Upper lobe of right lung (tissue), 1 donor: ENCODE measurements at places on chromosomes 6 and 20. TPM values are rescaled to one million over a fixed set of nuclear protein-coding genes. Genes with fewer than 3 reads are reported as not detected.
A peak's percentile ranks its signal among the peaks of the same experiment; 100 is the strongest.

DNA sequence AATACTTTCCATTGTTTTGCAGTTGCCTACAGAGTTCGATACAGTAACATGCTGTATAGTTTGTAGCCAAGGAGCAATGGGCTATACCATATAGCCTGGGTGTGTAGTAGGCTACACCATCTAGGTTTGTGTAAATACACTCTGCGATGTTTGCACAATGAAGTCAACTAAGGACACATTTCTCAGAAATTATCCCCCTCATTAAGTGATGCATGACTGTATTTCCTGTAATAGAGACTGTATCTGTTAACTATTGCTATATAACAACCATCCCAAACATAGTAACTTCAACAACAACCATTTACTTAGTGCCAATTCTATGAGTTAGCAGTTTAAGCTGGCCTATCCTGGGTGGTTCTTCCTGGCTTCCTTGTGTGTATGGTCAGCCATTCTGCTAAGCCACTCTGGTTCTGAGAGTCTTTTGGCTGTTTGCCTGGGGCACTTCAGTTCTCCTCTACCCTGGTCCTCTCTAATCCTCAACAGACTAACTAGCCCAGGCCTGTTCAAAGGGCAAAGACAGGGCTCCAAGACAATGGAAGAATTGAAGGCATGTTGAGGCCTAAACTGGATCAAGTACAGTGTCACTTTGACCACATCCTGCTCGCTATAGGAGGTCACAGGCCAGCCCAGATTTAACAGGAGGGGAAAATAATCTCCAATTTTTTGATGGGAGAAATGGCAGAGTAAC, 124.0 kb downstream of the PLCB1 start:
- DNase-seq: no peak

DNA sequence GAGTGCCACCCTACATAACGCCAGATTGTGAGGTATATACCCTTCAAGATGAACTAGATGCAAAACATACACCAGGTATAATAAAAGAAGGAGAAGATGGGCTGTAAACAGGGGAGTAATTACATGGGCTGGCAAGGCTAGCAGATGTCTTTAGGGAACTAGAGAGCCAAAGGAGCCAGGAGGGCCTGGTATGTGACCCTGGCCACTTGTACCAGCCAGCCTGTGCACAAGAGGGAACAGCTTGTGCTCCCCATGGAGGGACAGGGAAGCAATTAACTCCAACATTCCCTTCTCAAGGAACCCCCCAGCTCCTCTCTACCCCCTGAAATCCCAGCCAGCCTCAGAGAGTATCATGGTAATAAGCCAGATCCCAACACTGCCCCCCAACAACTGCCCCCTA, 139.9 kb downstream of the HIVEP2 start:
- DNase-seq: no peak

The TAF11 gene
- total RNA-seq: 18.1 TPM

DNA sequence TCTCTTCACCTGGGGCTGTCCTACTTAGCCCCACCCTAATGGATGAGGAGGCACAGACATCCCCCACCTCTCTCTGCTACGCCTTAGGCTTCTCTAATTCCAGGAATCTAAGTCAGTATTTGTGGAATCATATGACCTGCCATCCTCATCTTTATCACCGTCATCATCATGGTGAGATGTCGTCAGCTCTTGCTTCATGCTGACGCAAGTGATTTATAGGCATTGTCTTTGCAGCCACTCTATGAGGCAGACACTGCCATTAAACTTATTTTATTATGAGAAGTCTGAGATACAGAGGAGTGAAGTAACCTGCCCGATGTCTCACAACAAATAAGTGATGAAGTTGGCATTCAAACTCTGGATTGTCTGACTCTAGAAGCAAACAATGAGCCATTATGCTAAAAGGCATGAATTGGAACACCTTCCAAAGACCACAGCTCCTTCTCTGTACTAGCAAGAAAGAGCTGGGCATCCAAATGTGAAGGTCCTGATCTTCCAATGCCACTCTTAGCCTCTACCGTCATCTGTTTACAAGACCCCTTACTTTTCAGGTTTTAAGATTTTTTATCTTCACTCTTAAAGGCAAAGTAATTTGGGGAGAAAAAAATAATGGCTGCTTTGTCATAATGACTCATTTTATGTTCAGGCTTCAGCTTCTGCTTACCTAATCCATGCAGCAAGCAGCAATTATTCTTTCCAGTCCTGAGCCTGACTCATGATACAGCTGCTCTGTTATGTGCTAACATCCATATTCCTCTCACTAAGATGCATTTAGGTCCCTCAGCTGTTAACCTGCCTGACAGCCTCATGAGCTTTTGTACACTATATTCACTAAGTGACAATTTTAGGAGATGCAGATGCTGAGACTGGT, 113.7 kb upstream of the BCLAF1 start:
- no peak for DNase-seq

The LY6G6C gene
- not detected for total RNA-seq

The ENPP4 gene
- 27.8 TPM for total RNA-seq

- DNase-seq: no peak
Measured at GRCh38 chr6:166587631-166588413, 1.3 kb upstream of the RAMACL start.

GRCh38 chr6:113347436-113347835, 509.7 kb upstream of the MARCKS start:
- DNase-seq: no peak

GRCh38 chr6:24107294-24107693, 18.7 kb upstream of the NRSN1 start:
- DNase-seq: no peak

- no peak for DNase-seq
Measured at GRCh38 chr6:168939041-168939440, 314.6 kb downstream of the THBS2 start.

The SLC22A3 gene
- total RNA-seq: 30.6 TPM

DNA sequence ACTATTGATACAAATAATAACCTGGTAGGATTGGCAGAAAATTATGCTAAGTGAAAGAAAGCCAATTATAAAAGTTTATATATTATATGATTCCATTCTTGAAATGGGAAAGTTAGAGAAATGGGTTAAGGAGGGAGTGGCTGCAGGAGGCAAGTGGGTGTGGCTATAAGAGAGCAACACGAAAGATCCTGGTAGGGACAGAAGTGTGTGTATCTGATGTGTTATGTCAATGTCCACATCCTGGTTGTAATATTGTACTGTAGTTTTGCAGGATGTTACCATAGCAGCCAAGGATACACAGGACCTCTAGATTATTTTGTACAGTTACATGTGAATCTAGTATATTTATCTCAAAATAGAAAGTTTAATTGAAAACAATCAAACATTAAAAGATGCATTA, 46.8 kb downstream of the SNX5 start:
- DNase-seq: no peak

The KPNA5 gene
- total RNA-seq: 18.1 TPM

GRCh38 chr6:20129290-20130088, 82.8 kb downstream of the MBOAT1 start:
- DNase-seq: no peak

The FILIP1 gene
- 21.6 TPM for total RNA-seq

GRCh38 chr6:87393026-87393622, 14.6 kb upstream of the CFAP206 start:
- DNase-seq: no peak

- DNase-seq: no peak
Measured at GRCh38 chr6:108359901-108360882, 65.3 kb downstream of the AFG1L start.

The VARS1 gene
- 53.0 TPM for total RNA-seq

DNA sequence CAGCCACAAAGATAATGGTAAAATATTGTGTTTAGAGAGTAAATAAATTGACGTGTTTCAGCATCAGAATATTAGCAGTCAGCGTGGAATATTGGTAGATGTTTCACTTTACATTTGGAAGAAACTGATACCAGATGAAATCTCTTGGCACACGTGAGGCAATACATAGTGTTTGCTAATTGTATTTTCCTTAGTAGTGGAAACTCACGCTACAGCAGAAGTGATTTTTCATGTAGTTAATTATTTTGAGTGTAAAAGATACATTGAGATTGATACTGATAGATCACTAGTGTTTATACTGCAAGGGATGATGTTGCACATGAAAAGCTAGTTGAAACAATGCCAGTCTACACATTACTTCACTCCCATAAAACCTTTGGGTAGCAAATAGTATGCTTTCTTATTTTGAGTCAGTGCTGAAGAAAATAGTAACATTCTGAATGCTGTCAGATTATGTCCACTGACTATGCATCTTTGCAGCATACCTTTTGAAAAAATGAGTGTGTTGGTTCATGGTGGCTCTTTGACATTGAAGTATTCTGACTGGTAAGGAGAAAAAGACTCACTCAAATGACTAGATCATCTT, 59.3 kb downstream of the CD2AP start:
- DNase-seq: no peak

DNA sequence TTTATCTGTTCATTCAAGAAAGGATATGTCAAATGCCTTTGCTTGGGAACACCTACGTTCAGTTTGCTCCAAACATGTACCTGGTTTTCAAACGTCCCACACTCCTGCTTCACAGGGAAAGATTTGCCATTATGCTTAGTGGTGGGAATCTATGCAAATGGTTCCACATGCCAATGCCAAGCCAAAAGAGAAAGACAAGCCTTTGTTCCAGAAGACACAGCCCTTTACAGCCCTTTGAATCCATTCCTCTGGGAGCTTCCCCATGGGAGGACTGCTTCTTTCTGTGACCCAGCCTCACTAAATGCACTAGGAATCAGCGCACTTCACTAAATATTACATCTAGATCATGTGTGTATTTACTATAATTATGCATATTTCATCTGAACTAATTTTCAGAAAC, 619.5 kb downstream of the PRKN start:
- no peak for DNase-seq

The ACTL10 gene
- total RNA-seq: 1.3 TPM

DNA sequence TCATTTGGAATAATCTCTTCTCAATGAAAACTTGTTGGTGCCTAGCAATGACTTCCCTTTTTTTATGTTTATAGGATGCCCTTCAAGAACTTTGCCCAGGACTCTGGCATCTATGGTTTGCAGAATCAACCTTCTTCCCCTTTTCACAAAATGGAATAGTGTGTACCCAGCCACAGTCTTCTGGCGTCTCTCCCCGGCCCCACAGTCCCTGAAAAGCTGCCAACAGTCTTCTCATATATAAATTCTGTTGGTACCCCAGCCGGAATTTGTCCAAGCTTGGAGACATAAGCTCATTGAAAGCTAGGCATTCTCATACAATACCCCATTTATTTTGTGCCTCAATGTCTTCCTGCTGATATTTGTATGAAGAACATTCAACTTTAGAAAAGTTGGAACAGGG, 26.4 kb upstream of the MCM3 start:
- DNase-seq: no peak

The SGK2 gene
- 1.7 TPM for total RNA-seq

DNA sequence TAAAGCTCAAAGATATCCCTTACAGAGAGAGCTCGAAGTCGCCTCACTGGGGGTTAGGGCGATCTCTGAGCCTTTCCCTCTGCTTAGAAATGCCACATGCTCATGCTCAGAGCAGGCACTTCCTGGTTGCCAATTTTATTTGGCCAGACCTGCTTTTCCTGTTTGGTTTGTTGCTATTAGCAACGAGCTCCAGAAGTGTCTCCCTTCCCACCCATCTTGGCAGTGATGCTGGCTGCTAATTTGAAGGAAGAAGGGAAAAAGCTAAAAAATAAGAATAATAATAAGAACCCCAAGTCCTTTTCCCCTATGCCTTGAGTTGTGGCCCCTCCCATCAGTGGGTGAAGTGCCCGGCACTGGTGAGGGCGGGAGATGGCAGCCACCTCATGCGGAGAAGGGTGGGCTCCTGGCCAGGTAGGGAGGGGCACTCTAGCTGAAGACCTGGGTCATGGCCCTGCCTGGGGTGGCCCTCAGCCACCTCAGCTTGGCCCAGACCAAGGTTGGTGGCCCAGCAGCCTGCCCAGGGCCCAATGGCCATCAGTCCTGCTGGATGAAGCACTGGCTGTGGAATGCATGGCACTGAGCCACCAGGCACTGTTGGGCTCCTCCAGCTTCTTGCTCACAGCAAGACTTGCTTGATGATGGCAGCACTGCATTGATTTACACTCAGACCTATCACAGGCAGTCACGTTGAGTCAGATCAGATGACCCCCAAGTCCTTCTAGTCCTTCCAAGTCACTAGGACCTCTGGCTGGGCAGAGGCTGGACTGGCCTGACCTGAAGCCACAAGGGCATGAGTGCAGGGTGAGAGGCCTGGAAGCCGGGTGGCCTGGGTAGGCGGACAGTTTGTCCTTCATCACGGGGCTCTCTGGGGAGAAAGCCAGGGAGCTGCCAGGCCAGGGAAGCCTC, 79.0 kb downstream of the SYNJ2 start:
- DNase-seq: peak; percentile 84

DNA sequence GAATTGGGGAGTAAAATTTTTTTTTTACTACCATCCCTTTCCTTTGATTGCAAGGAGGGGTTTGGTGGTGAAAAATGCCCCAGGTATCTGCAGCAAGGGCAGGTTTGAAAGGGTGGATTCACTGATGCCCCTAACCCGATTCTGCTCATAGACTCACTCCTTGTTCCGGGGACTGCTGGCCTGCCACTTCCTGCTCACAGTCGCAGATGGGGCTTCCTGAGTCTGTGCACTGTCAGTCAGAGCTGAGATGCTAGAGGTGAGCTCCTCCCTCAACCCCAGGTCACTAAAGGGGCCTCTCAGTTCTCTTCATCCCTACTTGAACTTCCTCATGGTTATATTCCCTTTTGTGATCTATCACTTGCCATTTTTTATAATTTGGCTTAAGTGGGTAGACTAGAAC, 357.9 kb downstream of the FARS2 start:
- DNase-seq: no peak

The TGIF2 gene
- 16.8 TPM for total RNA-seq

GRCh38 chr20:4244700-4245485, 229.5 kb upstream of the RNF24 start:
- DNase-seq: no peak

DNA sequence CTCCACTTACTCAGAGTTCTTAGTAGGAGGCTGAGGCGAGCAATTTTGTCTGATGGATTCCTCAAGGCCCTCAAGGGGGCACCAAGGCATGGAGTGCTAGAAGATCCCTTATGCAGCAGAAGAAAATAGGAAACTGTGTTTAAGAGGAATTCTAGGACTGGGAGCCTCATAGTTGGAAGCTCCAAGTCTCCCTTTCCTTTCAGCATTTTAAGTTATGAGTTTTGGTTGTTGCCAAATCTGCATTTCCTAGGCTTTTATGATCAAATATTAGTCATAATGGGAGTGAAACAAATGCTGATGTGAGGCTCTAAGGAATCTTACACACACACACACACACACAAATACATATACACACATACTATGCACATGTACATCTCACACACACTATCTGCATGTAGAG, 714.0 kb downstream of the UTRN start:
- no peak for DNase-seq

The PCNA gene
- 44.3 TPM for total RNA-seq

DNA sequence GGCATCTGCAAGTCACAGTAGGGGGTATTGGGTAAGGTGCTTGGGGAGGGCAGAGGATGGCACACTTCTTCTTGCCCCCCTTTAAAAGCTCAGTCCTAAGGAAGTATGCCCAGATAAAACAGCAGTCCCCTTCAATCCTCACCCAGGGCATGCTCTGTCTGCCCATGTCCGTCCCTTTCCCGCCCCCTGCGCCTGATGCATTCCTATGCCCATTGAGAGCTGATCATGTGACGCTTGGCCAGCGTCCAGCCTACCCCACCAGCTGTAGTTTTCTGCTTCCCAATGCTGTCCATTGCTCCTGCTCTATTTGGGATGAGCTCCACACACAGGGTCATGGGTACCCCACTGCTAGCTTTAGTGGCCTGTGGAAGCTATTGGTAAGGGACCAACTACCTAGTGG, 8.3 kb downstream of the SIGLEC1 start:
- peak; percentile 55 for DNase-seq
